ENCODE measurements at places on chromosomes 16 and 17.

- DNase-seq = no peak
These were observed 15.2 kb upstream of the HOXB2 start for GRCh38 chr17:48559840-48560817.

GRCh38 chr17:21127509-21128077 lies 829 bp downstream of the DHRS7B start:
- DNase-seq = no peak

DNA sequence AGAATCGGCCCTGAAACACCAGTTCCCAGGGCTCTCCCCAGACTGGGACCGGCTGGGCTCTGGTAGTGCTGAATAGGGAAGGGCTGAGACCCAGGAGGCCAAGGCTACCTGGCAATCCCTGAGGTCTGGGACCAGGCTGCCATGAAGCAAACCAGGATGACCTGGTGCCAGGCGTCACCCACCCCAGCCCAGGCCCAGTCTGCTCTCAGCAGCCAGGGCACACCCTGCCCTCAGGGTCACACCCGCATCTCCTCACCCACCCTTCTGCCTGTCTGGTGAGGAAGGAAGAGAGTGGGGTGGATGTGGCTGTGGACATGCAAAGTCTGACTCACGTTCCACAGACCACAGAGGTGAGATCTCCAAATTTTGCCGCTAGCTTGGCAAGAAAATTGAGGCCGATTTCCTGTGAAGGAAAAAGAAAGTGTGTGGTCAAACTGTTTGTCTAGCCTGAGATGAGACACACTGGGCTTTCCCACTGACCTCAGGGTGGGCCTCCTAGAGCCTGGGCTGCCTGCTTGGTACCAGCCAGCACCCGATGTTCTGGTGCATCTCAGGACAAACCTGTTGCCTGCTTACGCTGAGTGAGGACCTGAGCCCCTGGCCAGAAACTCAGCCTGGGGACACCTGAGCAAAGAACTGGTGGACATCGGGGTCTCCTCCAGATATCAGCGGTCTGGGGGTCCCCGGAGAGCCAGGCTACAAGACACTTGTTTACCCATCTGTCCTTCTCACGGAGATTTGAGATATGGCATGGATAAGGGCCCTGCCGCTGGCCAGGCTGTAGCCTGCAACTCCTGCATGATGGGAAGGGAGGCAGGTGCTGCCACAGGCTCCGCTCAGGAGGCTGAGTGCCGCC lies 6.3 kb upstream of the RAB37 start:
- DNase-seq = peak; percentile 34

DNA sequence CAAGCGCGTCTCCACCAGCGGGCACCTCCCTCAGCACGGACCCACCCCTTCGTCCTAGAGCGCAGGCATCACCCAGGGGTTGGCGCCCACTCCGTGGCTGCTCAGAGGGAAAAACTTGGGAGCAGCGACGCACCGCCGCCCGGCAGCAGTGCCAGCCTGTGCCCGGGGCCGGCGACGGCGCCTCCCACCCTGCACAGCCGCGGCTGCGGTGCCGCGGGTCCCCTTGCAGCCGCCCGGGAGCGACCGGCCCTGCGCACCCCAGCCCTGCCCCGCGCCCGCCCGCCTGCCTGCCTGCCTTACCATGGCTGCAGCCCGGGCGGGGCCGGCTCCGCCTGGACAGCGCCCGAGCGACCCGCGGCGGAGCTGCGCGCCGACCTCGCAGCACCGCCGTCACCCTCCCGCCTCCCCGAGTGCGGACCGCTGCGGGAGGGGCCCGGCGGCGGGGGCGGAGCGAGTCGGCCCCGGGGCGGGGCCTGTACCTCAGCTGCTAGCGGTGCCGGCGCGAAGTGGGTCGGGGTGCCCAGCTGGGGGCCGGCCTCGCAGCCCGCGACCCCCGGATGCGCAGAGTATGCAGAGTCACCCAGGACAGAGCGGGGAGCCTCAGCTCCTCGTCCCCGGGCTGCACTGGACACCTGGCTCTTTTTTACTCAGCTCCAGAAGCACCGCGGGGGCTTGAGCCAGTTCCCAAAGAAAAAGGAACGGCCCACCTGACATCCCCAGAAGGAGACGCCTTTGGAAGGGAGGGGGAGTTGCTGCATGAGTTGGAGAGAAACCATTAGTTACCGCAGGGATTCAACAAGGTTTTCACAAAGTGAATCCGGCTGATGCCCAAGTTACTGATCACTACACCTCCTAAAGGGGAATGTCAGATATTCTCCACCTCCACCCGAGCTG lies 17.5 kb upstream of the MTMR4 start:
- DNase-seq = peak; percentile 27

- DNase-seq = no peak
These were observed 39.9 kb downstream of the CDH1 start for GRCh38 chr16:68776821-68777485.

DNA sequence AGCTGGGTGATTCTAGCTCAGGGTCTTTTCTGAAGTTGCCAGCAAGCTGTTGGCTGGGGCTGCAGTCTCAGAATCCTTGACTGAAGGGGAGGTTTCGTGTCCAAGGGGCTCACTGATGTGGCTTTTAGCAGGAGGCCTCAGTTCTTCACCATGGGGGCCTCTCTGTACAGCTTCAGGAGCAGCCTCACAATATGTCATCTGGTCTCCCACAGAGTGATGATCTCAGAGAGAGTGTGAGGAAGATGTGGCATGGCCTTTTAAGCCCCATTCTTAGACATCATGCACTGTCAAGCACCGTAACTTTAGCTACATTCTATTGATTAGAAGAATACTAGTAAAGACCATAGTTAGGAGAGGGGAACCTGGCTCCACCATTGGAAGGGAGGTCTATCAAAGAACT lies 732.6 kb downstream of the WWOX start:
- DNase-seq = no peak

DNA sequence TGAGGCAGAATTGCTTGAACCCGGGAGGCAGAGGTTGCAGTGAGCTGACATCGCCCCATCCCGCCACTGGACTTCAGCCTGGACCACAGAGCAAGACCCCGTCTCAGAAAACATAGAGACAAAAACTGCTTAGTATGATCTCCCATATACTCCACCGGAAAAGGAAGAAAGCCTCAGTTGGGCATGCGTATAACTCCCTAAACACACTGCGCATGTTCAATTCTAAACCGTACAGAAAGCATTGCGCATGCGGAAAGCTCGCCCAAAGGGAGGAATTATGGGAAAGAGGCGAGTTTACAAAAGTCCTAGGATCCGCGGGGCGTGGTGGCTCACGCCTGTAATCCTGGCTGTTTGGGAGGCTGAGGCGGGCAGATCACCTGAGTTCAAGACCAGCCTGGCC lies 312.7 kb upstream of the ERCC4 start:
- DNase-seq = no peak

- DNase-seq = no peak
These were observed 245.5 kb downstream of the STX8 start for GRCh38 chr17:9330141-9330540.

DNA sequence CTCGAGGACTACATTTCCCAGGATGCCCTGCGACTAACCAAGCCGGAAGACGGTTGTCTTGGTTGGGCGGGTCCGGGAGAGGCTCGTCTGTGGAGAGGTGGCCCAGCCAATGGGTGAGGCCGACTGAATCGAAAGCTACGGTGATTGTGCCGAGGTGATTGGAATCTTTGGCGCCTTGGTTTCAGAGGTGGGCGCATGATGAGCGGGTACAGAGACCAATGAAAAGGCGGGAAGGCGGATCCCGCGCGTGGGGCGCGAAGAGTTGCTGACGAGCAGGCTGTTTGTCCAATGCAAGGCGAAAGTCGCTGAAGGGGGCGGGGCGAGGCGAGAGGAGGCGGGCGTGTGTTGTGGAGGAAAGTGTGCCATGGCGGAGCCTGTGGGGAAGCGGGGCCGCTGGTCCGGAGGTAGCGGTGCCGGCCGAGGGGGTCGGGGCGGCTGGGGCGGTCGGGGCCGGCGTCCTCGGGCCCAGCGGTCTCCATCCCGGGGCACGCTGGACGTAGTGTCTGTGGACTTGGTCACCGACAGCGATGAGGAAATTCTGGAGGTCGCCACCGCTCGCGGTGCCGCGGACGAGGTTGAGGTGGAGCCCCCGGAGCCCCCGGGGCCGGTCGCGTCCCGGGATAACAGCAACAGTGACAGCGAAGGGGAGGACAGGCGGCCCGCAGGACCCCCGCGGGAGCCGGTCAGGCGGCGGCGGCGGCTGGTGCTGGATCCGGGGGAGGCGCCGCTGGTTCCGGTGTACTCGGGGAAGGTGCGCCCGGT lies at the start of gene NFATC2IP:
Gene NFATC2IP, plus strand, starts transcription at position 290 of the 762 bp plus-strand sequence. Its CDS starts 75 bp downstream, at position 365.
- peak; percentile 99 for DNase-seq

DNA sequence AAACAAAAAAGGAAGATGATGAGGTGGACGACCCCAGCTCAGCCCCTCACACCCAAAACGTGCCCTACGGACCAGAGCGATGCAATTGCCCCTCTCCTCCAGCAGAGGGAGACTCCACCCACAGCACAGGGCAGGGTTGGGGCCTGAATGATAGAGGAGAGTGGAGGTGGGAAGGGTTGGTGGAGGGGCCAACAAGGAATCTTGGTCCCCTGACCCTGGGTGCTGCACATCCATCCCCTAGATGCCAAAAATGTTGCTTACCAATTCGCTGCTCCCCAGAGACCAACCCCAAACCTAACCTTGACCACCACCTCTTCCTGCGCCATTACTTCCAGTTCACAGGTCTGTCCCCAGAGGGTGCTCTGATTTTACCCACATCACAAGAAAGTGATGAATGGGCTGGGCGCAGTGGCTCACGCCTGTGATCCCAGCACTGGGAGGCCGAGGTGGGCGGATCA lies 12.9 kb downstream of the P2RX5 start:
- DNase-seq = peak; percentile 38

GRCh38 chr16:48102083-48103008 lies 53.4 kb downstream of the ABCC12 start:
- DNase-seq = no peak

GRCh38 chr16:30122604-30123160 lies 338 bp downstream of the MAPK3 start:
- no peak for DNase-seq

GRCh38 chr16:68987734-68988457 lies 117.6 kb upstream of the HAS3 start:
- no peak for DNase-seq

DNA sequence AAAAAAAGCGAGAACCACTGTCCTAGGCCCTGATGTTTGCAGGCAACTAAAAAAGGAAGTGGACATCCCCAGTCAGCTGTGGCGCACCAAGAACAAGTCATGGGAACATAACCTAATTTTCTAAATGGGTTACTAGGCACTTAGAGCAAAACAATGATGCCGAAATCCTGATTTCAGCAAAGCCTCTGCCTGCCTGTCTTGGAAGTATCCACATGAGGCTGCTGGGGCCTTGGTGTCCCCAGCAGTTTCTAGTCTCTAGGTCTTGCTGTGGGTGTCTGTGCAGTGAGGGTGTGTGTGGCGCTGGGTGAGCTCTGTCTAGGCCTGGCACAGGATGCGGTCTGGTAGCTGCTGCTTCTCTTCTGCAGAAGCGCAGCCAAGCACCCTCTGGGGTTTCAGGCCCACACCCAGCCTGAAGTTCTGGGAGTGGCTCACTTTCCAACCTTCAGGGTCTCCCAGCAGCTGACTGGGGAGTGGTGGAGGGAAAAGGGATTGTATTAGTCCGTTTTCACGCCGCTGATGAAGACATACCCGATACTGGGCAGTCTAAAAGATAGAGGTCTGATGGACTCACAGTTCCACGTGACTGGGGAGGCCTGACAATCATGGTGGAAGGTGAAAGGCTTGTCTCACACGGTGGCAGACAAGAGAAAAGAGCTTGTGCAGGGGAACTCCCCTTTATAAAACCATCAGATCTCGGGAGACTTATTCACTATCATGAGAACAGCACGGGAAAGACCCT lies 21.1 kb downstream of the STH start:
- peak; percentile 33 for DNase-seq

DNA sequence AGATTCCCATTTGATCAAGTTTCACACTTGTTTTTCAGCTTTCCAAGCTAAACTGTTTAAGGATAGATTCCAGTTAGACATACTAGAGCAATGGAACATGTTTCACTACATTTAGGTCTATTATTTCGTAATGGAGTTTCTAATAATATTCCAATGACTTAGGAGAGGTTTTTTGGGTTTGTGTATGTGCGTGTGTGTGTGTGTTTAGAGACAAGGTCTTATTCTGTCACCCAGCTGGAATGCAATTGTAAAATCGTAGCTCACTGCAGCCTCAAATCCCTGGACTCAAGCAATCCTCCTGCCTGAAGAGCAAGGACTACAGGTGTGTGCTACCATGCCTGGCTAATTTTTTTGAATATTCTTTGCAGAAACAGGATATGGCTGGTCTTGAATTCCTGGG lies 426.3 kb downstream of the ZFHX3 start:
- no peak for DNase-seq

DNA sequence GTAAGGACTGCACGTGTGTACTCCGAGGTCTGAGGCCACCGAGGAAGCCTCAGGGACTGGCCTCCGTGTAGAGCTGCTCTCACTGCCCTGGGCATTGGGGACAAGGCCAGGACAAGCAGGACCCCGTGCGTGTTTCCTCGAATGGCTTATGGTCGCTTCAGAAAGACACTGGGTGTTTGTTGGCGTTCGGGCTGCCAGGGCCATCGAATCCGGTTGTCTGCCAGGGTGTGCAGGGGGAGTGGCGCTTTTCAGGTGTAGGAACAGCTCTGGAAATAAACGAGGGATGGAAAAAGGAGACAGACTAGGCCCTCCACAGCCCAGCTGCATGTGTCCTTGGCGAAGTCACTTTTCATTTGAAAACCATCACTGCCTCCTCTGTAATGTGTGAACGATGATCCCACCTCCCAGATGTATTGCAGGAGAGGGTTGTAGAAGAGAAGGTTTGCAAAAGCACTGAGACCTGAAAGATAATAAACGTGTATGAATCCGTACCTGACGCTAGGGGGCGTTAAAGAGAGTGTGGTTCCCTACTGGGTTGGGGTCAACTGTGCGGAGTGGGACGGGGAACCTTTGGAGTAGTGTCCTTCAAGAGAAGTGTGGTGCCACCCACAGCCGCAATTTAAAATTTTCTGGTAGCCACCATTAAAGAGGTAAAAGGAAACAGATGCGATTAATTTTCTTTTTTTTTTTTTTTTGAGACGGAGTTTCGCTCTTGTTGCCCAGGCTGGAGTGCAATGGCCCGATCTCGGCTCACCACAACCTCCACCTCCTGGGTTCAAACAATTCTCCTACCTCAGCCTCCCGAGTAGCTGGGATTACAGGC lies 2.1 kb upstream of the ZSCAN10 start:
- no peak for DNase-seq

GRCh38 chr17:59220328-59221158 lies at the start of gene GDPD1:
Gene GDPD1 (plus strand): TSS chr17:59220511. CDS start chr17:59220610, 99 bp downstream.
- DNase-seq = peak; percentile 95

DNA sequence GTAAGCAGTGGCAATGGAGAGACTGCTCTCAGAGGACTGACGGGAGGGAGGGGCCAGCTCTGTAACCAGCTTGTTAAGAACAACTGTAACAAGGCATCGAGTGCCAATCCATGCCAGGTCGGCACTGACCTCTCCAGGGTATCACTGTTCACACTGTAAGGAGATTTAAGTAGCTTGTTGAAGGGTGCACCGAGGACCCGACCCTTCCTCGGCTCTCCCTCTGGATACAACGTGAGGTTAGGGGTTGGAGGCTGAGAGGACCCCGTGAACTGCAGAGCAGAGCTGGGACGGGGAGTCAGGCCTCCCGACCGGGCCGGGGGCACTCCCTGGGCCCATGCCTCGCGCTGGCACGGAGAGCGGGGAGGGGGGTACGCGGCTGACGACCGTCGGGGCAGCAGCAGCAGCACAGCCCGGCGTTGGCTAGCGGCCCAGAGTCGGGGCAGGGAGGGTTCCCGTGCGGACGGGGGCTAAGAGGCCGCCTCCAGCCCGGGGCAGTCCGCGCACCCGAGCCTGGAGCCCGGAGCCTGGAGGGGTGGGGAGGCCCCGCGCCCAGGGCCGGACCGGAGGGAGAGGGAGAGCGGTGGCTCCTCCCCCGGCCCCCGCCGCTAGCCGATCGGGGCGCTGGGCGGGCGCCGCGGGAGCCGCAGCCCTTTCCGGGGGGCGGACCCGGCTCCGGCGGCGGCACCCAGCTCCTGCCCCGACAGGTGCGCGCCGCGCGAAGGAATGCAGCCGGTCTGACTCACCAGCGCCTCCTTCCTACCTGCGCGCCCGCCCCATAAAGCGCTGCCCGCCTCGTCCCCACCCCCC lies at the start of gene ITGB4:
Gene ITGB4, plus strand, starts transcription at position 804 of the 807 bp plus-strand sequence. CDS start 3,245 bp downstream, outside the sequence.
- peak; percentile 45 for DNase-seq
